ENCODE measurements at places on chromosomes 2 and 18.

DNA sequence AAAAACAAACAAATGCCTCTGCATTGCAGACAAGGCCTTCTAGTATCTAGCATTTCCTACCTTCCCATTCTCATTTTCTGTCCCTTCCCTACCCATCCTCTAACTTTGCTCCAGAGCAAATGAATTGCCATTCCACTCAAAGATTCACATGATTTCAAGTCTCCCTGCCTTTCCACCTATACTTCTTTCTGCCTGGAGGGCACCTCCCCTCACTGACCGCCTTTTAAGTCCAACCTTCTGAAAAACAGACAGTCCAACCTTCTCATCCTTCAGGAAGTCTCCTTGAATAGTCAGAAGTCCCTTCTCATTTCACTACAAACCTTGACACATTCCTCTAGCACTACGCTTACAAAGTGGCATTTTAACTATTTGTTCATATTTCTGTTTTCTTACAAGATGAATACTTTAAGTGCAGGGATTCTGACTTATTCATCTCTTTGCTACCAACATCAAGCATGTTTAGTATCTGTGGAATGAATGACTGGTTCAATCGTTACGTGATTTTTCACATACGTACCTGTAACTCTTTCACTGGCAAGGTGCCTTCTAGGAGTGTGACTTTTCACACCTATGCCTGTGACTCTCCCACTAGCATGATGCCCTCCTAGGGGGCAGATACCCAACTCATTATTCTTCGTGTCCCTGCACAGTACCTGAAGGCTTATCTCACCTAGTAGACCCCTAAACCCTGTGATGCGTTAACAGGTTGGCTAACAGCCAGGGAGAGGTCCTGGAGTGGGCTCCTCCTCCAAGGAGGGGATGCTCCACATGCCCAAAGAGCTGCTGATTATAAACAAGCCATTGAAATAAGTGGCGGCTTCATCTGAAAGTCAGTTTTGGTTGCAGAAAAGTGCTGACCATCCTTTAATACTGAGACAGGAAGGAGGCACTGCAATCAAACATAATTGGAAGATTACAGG lies 356.2 kb downstream of the MYCN start:
- DNase-seq = no peak

GRCh38 chr18:74631623-74632350 lies 34.1 kb downstream of the ZNF407 start:
- DNase-seq = no peak

GRCh38 chr2:96140941-96141623 lies 2.8 kb upstream of the ASTL start:
- no peak for DNase-seq

DNA sequence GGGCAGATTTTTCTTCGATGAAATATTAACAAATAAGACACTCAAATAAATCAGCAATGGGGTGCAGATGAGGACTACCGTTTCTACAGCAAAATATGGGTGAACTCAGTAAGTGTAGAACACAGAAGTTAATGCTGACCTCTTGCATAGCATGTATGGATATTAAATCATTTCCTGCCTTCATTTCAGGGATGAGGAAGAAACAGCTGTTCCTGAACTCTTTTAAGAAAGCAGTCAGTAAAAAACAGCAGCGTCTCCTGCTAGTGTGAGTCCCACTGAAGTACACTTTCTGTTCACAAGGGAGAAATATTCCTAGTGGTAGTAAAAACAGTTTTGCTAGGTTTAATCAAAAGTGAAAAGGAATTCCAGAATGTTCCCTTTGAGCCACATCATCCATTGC lies 379.0 kb downstream of the ZEB2 start:
- DNase-seq = no peak

- no peak for DNase-seq
These were observed 323.9 kb downstream of the AGPS start for GRCh38 chr2:177716484-177716883.

DNA sequence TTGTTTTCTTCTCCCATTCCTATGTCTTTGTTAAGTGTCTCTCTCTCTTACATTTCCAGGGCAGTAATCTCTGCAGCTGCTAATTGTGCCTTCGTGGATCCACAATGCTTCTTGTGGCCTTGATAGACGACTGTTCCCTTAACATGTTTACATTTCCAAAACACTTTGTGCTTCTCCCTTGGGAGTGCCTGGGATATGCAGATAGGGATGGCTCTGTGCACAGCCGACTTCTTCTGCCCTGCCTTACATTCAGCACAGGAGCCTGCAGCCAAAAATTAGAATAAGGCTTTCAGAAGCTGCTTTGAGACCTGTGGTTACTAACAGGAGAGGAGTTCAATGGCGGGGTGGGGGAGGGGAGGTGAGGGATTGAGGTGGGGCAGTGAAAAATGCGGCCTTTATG lies 328.9 kb downstream of the TDRD15 start:
- no peak for DNase-seq

DNA sequence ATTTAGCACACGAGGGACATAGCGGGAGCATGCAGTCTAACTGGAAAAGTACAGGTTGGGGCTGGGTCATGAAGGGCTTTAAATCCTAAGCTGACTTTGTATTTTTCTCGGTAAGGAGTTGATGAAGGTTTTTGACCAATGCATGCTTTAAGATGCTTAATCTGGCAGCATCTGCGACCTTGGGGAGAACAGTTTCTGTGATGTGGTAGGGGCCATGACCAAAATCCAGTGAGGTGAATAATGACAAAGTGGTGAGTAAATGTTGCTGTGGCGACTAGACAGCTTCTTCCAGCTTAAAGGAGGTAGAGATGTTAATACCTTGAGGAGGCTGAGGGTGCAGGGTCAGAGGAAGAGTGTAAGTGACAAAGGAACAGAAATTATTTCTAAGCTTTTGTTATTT lies 174.6 kb upstream of the ALPP start:
- DNase-seq = no peak

GRCh38 chr2:102848366-102848839 lies 86.6 kb downstream of the TMEM182 start:
- DNase-seq = no peak

DNA sequence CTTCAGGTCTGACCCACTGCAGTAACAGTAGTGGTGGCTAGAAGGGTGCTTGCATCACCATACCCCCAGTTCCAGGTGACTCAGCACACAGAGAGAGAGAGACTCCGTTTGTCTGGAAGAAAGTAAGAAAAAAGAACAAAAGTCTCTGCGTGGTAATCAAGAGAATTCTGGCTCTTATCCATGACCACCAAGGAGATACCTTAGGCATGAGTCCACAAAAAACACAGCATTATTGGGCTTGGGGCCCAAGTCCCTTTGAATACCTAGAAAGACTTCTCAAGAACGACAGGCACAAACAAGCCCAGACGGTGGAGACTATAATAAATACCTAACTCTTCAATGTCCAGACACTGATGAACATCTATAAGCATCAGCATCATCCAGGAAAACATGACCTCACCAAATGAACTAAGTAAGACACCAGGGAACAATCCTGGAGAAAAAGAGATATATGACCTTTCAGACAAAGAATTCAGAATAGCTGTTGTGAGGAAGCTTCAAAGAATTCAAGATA lies 21.7 kb upstream of the BAZ2B start:
- no peak for DNase-seq

DNA sequence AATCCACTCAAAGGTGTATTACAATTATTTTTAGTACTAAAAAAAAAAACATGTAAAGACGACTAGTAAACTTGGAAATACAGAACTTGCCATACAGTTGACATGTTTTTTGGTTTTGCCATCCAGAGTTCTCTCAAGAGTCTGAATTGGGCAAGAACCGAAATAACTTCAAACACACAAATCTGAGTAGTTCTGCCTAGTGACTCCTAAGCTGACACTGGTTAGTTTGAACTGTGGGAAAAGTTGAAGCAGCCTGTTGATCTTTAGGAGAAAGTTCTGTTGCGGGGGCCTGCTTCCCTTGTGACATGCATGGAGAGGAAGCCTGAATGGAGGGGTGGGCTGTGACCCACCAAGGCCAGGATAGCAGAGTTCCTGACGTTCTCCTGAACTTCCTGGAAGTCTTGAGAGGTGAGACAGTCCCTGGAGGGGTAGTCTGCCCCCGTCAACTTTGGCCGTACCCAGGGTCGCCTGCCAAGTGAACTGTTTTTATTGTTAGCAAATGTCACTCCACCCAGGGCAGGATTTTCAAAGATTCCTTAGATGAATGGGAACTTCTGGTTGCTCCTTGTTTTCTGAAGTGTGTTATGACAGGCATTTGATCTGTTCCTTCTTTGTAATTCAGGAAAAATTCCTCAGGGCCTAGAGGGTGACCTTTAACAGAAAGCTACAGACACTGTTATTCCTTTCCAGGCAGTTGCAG lies 85.6 kb upstream of the SPTBN1 start:
- no peak for DNase-seq

- no peak for DNase-seq
These were observed 48.0 kb upstream of the MRPL33 start for GRCh38 chr2:27723372-27724144.

GRCh38 chr2:64356906-64357305 lies 97.1 kb upstream of the LGALSL start:
- no peak for DNase-seq

- no peak for DNase-seq
These were observed 260.3 kb downstream of the TPGS2 start for GRCh38 chr18:36568487-36568886.

- DNase-seq = no peak
These were observed 323.3 kb upstream of the ZNF521 start for GRCh38 chr18:25675123-25675850.

- DNase-seq = no peak
These were observed 189.7 kb downstream of the ADCYAP1 start for GRCh38 chr18:1094409-1094808.

- DNase-seq = no peak
These were observed 39.5 kb downstream of the SFT2D3 start for GRCh38 chr2:127740665-127741288.

GRCh38 chr2:122206101-122206500 lies 450.6 kb downstream of the TSN start:
- DNase-seq = no peak

DNA sequence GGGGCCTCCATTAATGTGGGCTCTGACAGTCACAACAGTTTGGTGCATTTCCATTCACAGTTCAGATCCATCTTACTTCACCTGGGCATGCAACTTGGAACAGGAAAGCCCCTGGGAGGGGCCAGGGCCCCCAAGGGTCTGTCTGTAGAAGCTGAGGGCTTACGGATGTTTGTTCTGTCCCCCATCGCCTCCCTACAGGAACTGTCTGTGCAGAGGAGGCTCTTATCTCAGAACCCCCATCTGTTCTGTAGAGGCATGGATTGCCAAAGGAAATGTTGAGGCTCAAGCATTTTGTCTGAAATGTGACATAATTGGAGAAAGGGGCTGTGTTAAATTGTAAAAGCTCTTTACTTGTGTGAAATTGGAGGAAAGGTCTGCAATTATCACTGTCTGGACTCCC lies 334.3 kb downstream of the CLIP4 start:
- no peak for DNase-seq

GRCh38 chr18:74427442-74428112 lies 29.5 kb downstream of the DIPK1C start:
- no peak for DNase-seq

DNA sequence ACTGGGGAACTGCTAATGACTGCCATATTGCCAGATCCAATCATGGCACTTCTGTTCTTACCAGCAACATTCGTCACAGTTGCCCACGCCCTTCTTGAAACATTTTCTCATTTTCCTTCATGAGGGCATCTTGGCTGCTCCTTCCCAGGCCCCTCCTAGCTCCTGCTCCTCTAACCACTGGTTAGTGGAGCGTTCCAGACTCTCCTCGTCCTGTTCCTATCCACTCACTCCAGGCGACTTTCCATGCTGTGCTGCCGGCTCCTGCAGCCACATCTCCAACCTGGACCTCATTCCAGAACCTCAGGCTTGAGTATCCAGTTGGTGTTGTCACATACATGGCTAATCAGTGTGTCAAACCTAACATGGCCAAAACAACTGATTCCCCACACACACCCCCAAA lies 1.3 kb upstream of the ADI1 start:
- DNase-seq = no peak

DNA sequence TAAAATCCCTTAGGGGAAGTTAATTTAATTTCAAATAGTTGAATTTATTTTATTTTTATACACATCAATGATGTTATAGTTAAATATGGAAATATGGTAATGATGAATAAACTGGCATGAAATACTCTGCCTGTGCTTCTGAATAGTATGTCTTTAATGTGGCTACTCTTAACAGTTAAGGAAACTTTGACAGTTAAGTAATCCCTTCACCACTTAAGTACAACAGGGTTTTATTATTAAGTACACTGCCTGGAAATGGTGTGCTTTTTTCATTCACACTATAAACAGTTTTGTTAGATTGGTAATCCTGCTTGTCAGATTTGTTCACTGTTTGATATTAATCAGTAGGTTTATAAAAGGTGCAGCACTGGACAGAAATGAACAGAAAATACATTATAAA lies 412.0 kb upstream of the ZEB2 start:
- DNase-seq = no peak

DNA sequence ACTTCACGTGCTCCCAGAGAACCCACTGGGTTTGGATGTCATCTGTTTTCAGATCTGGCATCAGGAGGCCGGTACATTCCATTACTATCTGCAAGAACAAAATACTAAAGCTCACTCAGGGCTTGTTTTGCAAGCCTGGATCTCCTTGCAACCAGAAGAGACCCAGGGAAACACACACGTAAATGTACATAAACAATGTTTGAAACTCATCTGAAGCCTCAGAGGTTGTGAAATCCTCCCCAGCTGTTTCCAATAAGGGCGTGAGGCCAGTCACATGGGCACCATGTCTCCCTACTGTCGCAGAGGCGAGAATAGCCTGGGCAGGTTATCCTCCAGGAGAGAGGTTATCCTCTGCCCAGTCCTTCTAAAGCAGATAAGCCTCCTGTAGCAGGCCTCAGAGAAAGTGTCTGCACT lies 186.9 kb downstream of the GFPT1 start:
- no peak for DNase-seq

DNA sequence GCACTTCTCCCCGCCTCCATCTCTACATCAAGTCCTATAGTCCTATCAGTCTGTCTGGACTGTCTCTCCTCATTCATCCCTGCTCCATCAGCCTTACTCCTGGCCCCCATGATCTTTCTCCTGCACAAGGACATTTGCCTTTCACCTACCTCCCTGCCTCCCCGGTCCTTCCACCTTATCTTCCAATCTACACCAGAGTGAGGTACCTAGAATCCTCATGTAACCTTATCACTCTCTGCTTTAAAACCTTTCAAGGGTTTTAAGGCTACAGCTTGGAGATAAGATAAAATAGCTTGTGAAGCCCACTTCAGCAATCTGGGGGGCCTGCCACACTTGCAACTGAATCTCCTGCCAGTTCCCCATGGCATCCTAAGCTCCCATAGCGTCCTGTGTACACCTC lies 12.8 kb downstream of the CDC42EP3 start:
- no peak for DNase-seq

DNA sequence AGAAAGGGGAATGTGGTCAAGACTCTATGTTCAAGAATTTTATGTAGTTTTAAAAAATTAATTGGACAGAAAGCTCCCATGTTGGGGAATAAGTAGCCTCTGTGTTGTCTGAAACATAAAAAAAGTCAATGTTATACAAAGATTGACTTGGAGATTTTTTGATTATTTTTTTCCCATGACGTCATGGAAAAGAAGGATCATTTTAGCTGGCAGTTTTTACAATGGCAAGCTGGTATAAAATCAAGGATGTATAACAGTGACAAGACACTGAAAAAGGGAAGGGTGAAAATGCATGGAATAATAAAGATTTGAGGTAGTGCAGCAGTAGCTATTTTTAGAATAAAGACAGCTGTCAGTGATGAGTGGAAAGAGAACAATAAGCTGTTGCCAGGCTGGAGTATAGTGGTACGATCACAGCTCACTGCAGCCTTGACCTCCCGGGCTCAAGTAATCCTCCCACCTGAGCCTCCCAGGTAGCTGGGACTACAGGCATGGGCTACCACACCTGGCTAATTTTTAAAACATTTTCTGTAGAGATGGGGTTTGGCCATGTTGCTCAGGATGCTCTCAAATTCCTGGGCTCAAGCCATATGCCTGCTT lies 9.2 kb downstream of the SLC39A10 start:
- no peak for DNase-seq
